ENCODE measurements at places on chromosomes 1 and 21.

DNA sequence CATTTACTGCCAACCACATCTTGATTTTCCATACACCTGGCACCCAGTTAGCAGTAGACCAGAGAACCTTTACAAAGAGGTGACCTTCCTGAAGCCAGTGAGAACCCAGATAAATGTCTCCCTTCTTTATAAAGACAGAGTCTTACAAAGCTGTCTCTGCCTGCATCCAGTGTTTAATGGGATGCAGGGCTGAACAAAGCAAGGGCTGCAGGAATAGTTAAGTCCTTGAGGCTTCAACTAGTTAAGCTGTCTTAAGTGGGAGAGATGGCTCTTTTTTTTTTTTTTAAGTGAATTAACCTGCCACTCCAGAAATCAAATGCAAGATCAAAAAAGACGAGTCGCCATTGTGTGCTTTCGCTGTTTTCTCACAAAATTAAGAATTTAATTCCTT lies 1.5 kb downstream of the AHCYL1 start:
- no peak for DNase-seq

DNA sequence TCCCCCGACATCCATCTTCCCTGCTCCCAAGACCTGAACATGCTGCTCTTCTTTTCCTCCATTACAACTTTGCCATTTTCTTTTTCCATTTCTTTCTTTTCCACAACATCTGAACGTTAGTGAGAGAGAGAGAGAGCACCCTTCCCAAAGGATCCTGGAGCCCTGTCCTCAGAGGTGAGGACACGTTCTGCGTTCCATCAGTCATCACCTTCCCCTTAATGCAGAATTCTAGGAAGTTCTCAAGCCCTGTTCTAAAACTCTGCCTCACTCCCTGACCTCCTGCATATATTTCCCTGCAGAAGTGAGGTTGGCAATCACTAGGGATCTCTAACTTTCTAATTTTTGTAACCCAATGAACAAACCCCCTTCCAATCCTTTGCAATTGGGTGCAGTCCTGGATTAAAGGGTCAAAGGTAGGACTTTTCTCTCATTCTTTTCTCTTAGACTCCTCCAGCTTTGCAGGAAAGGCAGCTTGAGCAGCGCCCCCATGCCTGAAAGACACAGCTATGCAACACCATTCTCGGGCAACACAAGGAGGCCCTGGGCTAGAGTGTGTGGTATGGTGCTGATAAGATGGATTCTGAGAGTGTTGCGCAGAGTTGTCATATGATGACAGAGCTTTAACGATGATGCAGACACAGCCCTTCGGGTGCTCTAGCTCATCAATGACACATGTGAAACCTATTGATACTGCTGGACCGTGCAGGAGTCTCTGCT lies 59.2 kb upstream of the TNR start:
- no peak for DNase-seq

GRCh38 chr1:13901039-13901438 lies 201.1 kb downstream of the PRDM2 start:
- DNase-seq = peak; percentile 63

DNA sequence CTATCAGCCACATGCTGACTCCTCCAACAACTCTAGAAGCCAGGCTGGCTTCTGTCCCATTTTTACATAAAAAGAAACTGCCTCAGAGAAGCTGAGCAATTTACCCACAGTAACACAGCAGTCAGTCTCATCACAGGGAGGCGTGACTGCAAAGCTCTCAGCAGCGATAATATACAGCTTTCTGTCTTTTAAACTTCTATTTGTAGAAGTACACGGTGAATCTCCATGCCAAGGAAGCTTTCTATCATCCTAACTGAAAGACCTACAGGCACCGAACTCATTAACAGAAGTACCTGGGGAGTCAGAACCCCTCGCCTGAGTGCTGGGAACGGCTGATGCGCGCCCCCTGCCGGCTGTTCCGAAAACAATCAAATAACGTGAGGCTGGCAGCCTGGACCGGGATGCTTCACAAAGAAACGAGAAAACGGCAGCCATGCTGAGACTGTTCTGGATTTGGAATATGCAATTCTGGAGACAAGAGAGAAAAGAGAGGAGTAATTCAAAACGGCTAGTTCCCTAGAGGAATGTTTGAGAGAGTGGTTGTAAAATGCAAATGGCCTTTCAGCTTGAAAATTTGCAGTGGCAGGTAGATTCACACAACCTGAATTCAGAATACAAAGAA lies 43.5 kb upstream of the RAB4A start:
- peak; percentile 64 for DNase-seq

DNA sequence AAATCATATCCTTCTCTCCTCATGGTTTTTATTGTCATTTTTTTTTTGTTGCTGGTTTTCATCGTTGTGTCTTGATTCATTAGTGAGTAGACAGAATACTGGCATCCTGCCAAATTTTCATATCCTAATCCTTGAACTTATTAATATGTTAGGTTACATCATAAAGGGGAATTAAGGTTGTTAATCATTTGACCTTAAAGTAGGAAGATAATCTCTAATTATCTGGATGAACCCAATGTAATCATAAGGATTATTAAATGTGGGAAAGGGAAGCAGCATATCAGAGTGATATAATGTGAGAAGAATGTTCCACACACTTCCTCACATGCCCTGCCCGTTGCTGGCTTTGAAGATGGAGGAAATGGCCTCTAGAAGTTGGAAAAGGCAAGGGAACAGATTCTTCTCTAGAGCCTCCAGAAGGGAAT lies 299.7 kb downstream of the HMCN1 start:
- DNase-seq = no peak

DNA sequence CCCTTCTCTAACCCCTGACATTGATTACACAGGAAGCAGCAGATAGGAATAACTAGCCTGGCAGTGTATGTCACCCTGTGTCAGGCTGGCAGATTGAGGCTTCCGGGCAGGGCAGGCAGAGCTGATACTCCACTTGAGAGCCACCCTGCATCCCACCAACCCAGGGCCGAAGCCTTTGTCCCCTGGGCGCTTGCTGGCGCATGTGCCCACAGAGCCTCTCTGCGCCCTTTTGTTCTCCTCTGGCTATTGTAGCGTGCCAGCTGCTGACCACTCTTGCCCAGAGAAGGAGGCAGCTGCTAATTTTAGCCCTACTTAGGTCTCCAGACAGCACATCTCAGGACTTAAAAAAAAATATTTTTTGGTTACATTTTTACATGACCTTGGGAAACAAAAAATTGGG lies 304.9 kb downstream of the HHAT start:
- no peak for DNase-seq

Data from DMS79 (cell line).